ENCODE measurements at places on chromosomes 2 and 18. TPM values are rescaled to one million over a fixed set of nuclear protein-coding genes. Genes with fewer than 3 reads are reported as not detected.

SLC5A7 gene
- not detected for polyA plus RNA-seq

TUBA3E gene
- not detected for polyA plus RNA-seq

STARD7 gene
- polyA plus RNA-seq: 143 TPM

RNF25 gene
- 20.5 TPM for polyA plus RNA-seq

MTIF2 gene
- 16.8 TPM for polyA plus RNA-seq

ALLC gene
- polyA plus RNA-seq: not detected

DNA sequence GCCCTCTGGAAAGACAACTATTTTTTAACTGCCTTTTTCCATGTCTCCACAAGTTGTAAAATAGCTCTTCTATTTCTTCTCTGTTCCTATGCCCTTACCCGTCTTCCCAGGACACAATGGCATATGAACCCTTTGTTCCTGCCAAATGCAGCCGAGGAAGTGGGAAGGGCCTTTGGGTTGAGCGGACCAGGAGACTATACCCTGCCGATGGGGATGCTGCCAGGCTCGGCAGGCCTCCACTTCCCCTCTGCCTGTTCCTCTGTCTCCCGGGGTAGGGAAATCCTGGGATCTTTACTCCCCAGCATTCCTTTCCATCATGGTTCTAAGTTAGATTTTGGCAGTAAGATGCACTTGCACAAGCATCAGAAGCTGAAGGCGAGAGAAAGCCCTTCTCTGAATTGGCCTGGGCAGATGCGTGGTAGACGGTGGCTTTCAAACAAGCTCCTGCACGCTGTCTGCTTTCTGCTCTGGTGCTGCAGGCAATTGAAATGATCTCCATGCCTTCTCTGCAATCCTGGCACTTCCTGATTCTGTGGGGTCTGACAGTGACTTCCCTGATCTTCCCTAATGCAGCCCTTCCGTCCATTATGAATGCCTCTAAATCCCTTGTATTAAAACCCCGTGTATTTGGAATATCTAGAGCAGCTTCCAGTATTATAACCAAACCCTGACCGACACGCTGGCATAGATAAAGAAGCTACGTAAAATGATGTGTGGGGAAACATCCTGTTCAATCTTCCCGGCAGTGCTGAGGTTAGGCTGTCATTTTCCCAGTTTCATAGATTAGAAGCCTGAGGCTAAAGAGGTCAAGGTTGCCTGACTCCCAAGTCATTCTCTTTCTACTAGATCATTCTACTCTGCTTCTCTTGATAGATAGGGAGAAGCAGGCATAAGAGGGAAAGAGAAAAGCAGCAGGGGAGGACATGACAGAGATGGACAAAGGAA is 69.8 kb downstream of the MCFD2 start:
- H3K4me3 ChIP-seq: no peak overlapping the region
- DNase-seq: no peak
- no peaks in the 10 kb centered on the region for H3K27me3 ChIP-seq

DNA sequence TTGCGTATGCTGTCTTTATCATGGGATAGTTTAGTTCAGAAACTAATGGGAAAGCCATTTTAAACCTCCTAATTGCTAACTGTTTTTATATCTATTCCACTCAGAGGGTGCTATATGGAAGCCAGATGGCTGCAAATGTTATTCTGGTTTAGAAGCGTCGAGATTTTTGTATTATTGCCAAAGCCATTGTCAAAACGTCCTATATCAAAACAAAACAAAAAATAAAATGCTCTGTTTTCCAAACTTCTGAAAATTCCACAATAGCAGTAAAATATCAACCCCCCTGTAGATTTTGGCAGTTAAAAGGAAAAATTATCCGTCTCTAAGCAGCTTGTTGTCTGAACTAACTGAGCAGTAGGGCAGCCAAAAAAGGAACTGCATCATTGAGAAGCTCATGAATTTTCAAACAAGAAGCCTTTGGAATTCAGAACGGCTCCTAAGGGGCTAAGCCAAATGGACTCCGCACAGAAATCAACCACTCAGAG is 195.4 kb upstream of the CWC22 start:
- H3K4me3 ChIP-seq: no peak overlapping the region
- no peak overlapping the region for H3K27ac ChIP-seq
- no peak for DNase-seq
- H3K36me3 ChIP-seq: no peaks in the 10 kb centered on the region
- peaks cover 2% of the 10 kb centered on the region for H3K27me3 ChIP-seq

DNA sequence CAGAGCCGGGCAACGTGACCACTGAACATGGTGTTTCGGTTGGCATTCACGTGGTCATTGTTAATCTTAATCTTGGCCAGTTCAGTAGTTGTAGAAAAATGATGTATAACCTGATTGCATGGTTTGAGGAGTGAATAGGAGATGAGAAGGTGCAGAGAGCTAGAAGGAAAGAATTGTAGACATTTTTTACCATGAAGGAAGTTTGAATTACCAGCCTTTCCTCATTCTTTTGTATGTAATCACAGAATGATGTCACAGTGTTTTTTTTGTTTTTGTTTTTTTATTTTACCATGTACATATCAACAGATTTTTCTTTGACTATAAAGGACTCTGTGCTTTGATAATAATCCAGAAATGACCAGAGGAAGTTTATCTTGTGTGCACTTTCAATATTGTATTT is 126.3 kb downstream of the LTBP1 start:
- peaks cover 14% of the 10 kb centered on the region for H3K27me3 ChIP-seq
- H3K36me3 ChIP-seq: no peaks in the 10 kb centered on the region
- no peak overlapping the region for H3K4me3 ChIP-seq
- DNase-seq: no peak
- H3K27ac ChIP-seq: no peak overlapping the region

DNA sequence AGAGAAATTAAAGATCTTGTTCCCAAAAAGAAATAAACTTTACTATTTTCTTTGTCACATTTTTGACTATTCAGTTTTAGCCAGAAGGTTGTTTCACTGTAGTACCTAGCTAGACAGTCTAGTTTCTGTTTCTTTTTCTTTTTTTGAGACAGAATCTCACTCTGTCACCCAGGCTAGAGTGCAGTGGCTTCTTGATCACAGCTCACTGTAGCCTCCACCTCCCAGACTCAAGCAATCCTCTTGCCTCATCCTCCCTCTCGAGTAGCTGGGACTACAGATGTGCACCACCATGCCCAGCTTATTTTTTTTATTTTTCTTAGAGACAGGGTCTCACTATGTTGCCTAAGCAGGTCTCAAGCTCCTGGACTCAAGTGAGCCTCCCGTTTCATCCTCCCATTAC is 2.2 kb downstream of the RBM45 start:
- peaks cover 50% of the 10 kb centered on the region for H3K4me1 ChIP-seq
- H3K4me3 ChIP-seq: peak overlapping the region; percentile 2
- no peaks in the 10 kb centered on the region for H3K27me3 ChIP-seq
- no peak for DNase-seq
- H3K36me3 ChIP-seq: peaks cover 24% of the 10 kb centered on the region

GRCh38 chr2:201149064-201149820 is 33.3 kb downstream of the CFLAR start:
- DNase-seq: no peak
- peak overlapping the region; percentile 27 for H3K27ac ChIP-seq
- peaks cover 15% of the 10 kb centered on the region for H3K36me3 ChIP-seq
- no peak overlapping the region for H3K4me3 ChIP-seq

GRCh38 chr18:57891707-57892391 is 88.7 kb upstream of the ATP8B1 start:
- H3K36me3 ChIP-seq: no peaks in the 10 kb centered on the region
- no peak for DNase-seq
- peaks cover 4% of the 10 kb centered on the region for H3K27me3 ChIP-seq
- H3K4me3 ChIP-seq: no peak overlapping the region
- H3K4me1 ChIP-seq: no peaks in the 10 kb centered on the region
